ENCODE measurements at places on chromosomes 1 and 21.
A peak's percentile ranks its signal among the peaks of the same experiment; 100 is the strongest.

- H3K27ac ChIP-seq = no peak overlapping the region
- no peaks in the 10 kb centered on the region for H3K4me1 ChIP-seq
- no peaks in the 10 kb centered on the region for H3K27me3 ChIP-seq
- no peak for DNase-seq
- no peaks in the 10 kb centered on the region for H3K36me3 ChIP-seq
- H3K4me3 ChIP-seq = no peak overlapping the region
Observed at GRCh38 chr1:22206551-22207125, 63.7 kb upstream of the WNT4 start.

GRCh38 chr1:93692983-93693591 lies 11.4 kb upstream of the BCAR3 start:
- no peaks in the 10 kb centered on the region for H3K4me1 ChIP-seq
- H3K27me3 ChIP-seq = no peaks in the 10 kb centered on the region
- H3K36me3 ChIP-seq = no peaks in the 10 kb centered on the region
- H3K27ac ChIP-seq = no peak overlapping the region

DNA sequence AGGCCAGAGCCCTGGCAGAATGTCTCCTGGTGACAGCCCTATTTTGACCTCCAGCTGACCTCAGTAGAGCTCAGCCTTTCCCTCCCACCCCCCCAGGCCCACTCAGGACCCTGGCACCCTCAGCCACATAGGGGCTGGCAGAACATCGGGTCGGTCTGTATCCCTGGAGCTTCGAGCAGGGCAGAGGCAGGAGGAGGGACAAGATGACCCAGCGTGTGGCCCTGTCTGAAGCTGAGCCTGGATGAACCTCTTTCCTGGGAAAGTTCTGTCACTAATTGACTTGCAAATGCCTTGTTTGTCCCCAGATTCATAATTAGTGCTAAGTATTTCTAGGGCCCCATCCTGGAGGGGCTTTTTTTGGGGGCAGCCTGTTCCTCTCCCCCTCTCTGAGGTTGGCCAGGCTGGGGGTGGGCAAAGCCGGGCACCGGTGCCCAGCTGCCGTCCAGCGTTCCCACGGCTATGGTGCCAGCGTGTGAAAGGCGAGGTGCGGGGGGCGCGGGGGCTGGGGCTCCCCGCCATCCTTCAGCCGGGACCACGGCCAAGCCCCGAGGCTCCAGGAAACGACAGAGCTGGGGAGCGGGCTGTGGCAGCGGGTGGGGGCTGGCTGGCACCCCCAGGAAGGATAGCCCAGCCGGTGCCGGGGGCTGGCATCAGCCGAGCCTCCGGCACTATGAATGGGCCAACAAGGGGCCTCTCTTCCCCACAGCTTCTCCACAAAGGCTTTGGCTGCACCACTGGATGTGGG lies 31.4 kb downstream of the RHBG start:
- no peak overlapping the region for H3K27ac ChIP-seq
- DNase-seq = no peak
- H3K27me3 ChIP-seq = no peaks in the 10 kb centered on the region
- no peak overlapping the region for H3K4me3 ChIP-seq
- no peaks in the 10 kb centered on the region for H3K36me3 ChIP-seq

GRCh38 chr1:23168079-23168444 lies 594 bp downstream of the LUZP1 start:
- no peak for DNase-seq
- H3K4me1 ChIP-seq = peaks cover 7% of the 10 kb centered on the region
- peak overlapping the region; percentile 90 for H3K4me3 ChIP-seq
- H3K27me3 ChIP-seq = no peaks in the 10 kb centered on the region
- no peaks in the 10 kb centered on the region for H3K36me3 ChIP-seq
- peak overlapping the region; percentile 84 for H3K27ac ChIP-seq

GRCh38 chr1:84298684-84299535 lies 2.6 kb upstream of the SAMD13 start:
- no peaks in the 10 kb centered on the region for H3K27me3 ChIP-seq
- H3K36me3 ChIP-seq = no peaks in the 10 kb centered on the region
- peak overlapping the region; percentile 92 for H3K4me3 ChIP-seq
- DNase-seq = peak; percentile 13
